GM04503 (cell line): ENCODE measurements at places on chromosomes 12 and 14.

DNA sequence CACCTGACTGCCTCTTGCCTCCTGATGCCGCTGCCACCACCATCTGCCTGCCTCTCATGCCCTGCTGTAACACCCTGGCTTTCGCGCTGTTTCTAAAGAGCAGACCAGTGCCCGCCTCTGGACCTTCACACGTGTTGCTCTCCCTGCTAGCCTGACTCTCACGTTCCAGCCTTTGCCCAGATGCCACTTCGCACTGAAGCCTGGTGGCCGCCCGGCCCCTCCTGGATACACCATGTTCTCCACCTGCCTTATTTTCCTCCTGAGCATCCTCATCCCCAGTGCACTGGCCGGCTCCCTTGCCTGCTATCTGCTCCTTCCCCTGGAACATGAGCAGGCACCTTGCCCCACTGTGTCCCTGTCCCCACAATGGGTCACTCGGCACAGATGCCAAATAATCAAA is 146.5 kb downstream of the PIWIL1 start:
- no peak for DNase-seq

GRCh38 chr14:70810621-70811020 is 1.3 kb upstream of the MAP3K9 start:
- DNase-seq, result no peak

GRCh38 chr12:65682112-65682511 is 142.2 kb upstream of the HMGA2 start:
- no peak for DNase-seq

DNA sequence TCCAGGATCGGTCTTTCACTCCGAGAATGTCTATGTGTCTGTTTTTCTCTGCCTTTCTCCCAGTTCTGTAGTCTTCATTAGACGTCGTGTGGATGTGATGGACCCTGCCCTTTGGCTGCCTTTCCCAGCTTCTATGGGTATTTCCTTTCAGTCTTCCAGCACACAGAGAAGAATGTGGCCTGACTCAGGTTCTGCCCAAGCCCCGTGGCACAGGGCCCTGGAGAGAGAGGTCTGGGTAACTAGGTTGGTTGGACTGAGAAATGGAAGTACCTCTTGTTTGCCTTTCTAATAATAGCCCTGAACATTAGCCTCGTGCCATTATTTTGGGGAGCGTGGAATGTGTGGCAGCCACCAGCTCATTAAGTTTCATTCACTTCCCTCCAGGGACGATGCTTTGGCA is 3.8 kb downstream of the FOXJ2 start:
- no peak for DNase-seq

- DNase-seq, result no peak
Measured at GRCh38 chr12:14972816-14973215, at the start of gene PDE6H. TSS of gene PDE6H (plus strand) at chr12:14973042. CDS start at chr12:14978013, 4,971 bp downstream.

GRCh38 chr12:100141666-100141997 is 1.0 kb downstream of the BLTP3B start:
- peak; percentile 81 for DNase-seq

DNA sequence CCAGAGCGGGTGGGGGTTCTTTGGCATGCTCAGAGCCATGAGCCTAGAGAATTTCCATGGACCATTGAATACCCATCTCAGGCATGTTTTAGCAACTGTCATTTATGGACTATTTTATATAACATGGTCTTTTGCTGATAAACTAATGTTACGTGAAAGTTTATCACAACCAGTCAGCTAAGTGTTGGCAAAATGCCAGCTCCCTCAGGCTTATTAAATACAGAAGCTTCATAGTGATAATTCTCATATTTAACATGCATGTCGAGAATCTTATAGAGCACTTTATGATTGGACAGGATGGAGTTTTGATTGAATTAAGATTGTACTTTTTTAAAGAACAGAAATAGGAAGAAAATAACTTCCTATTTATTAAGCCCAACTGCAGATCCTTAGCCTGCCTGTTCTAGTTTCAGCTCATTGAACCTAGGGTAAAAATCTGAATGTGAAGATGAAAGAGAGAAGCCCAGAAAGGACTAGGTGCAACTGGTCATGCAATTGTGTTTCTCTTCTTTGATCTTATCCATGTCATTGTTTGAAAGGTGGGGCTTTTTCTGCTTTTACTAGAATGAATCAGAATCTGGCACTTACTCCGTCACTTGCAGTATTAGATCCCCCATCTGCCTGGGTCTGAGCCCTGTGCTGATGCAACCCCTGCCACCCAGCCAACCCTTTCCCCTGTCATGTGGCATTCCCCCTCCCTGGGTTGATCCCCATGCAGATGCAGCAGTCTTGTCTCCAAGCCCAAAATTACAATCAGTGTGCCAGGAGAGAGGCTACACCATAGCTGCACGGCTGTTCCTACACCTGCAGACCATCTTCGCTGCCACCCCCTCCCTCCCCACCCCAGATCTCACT is 134.6 kb upstream of the EVL start:
- DNase-seq, result no peak

DNA sequence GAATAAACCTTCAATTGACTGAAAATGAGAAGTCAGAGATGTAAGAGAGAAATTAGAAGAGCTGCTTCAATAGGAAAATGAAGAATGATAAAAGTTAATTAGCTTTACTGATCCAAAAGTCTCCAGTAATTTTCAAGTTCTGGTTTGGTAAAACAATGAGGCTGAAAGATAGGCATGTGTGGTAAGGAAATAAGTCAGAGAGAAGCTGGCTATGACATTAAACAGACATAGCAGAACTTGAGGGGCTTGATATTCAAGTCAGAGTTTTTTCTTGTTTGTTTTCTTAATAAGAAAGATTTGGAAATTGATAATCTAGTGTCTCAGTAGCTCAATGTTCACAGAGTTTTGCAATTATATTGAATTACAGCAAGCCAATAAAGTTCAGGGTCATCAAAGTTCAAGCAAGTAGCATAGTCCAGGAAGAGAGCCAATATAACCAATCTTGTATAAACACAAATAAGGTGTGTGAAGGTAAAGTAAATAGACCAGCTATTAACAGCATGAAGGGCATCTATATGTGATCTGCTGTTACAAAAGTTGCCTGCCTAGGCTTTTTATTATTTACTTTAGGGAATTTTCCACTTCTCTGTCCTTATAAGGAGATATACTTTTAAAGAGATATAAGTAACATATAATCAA is 1111.5 kb downstream of the TRHDE start:
- no peak for DNase-seq

GRCh38 chr14:99260587-99261551 is 11.1 kb downstream of the BCL11B start:
- no peak for DNase-seq

DNA sequence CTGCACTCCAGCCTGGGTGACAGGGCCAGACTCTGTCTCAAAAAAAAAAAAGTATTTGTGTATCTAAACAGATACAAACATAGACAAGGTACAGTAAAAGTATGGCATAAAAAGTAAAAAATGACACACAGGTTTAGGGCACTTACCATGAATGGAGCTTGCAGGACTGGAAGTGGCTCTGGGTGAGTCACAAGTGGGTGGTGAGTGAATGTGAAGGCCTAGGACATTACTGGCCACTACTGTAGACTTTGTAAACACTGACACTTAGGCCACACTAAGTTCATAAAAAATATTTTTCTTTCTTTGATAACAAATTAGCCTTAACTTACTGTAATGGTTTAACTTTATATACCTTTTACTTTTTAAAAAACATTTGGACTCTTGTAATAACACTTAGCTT is 38.0 kb upstream of the EIF5 start:
- no peak for DNase-seq

- no peak for DNase-seq
Measured at GRCh38 chr14:69713993-69714679, 52.8 kb upstream of the SRSF5 start.
